T-cell (primary cell): ENCODE measurements at places on chromosomes 5 and 9.
A peak's percentile ranks its signal among the peaks of the same experiment; 100 is the strongest.

GRCh38 chr9:132415181-132415580, 5.2 kb downstream of the CFAP77 start:
- no peak for DNase-seq

- DNase-seq = peak; percentile 42
These were observed at the start of gene BASP1 for GRCh38 chr5:17217493-17218352. Gene BASP1 (plus strand): TSS chr5:17217631. CDS start chr5:17275217, 57,586 bp downstream.

DNA sequence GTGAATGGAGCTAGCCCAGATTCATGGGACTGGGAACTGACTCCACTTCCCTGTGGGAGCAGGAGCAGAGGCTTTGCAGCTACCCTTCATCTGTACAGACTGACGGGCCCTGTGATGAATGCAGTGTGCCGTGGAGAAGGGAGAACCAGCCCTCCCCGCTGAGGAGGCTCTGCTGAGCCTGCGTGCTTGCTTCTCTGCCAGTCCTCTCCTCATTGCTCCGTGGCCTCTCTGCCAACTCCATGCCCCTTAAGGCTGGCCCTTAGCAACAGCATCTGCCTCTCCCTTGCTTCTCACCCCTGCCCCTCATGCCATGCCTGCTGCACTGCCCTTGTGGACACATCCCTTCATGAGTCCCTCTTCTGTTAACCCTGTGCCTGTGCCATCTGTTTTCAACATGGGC, 53.6 kb downstream of the GADD45G start:
- DNase-seq = no peak

DNA sequence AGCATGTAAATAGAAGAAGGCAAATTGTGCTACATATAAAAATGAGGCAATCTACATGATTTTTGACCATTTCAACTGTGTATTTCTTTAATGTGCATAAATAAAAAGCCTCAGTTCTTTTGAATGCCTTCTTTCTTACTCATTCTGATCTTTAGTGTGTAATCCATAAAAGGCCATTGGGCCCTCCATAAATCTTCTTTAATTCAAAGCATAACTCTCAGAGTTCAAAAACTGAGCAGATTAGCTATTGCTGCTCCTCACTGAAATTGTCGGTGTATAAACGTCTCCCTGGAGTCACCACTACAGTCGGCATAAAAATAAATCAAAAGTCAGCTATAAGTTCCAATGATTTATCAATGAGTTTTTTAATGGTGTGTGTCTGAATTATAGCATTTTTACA, 45.3 kb upstream of the ADAMTSL1 start:
- DNase-seq = no peak

GRCh38 chr5:140587495-140587894, 22.9 kb downstream of the SLC35A4 start:
- DNase-seq = no peak

DNA sequence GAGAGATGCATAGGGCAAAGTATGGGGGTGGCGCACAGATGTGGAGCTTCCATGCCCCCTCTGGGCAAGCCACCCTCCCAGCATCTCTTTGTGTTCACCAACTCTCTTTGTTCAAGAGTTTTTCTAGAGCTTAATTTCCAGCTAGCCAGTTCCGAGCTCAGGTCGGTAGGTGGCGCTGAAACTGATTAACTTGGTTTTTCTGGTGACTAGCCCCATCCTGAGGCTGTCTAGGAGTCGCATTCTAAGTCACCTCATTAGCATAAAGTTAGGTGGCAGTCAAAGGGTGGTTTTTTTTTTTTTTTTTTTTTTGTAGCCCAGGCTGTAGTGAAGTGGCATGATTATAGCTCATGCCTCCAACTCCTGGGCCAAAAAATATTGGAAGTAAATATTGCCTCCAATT, 476.4 kb downstream of the KDM4C start:
- DNase-seq = no peak

GRCh38 chr5:98464737-98465330, 308.6 kb upstream of the RGMB start:
- no peak for DNase-seq

DNA sequence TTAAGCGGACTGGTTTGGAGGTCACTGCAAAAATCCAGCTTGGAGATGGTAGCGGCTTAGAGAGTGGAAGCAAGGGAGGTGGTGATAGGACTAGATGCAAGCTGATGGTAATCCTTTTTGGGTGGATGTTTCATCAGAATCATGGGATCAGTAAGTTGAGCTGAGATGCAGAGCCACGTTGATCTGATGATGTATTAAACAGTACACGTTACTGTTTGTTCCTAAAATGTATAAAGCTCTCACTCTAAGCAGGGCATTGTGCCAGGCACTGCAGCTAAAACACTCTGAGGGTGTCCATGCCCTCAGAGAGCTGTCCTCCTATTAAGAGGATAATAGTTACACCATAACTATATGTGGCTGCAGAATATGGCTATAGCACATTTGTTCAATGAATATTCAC, 93.1 kb downstream of the JAKMIP2 start:
- DNase-seq = no peak

- no peak for DNase-seq
These were observed 35.8 kb downstream of the PRKACG start for GRCh38 chr9:68978066-68978465.

DNA sequence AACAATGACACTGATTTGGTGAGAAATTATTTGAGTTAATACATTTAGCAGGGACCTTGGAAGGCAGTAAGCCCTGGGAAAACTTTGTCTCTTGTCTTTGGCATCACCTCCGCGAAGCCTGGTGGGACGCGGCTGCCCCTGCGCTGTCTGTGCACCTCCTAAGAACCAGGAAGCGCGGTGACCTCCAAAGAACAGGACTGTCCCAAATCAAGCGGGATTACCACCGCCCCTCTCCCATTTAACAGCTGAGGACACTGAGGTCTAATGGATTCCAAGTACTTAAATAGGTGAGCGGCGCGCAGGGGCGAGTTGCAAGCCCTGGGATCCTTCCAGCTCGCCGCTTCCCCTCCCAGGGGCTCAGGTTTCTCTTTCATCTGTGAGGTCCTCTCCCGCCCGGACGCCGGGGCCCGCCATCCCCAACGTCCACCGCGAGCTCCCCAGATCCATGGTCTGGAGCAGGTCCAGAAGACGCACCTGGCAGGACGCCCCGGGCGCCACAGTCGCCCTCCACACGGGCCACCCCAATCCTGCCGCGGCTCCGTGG, 432 bp downstream of the STARD4 start:
- no peak for DNase-seq

- no peak for DNase-seq
These were observed 96.4 kb upstream of the SPOCK1 start for GRCh38 chr5:137595396-137596079.

DNA sequence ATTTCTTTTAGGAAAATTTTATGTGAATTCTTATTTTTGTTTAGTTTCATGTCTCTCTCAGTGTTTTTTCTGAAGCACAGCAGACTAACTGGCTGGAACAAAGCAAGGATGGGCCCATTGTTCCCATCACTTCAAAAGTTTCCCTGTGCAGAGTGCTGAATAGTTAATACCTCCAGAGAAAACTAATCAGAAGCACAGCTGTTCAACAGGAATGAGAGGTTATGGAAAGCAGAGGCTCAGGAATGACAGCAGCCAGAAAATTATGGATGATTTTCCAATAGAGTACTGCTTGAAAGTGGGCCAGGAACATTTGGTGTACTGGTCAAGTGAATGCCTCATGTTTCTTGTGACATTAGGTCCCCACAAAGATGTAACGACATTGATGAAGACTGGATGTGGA, 173.0 kb upstream of the TARS1 start:
- no peak for DNase-seq

DNA sequence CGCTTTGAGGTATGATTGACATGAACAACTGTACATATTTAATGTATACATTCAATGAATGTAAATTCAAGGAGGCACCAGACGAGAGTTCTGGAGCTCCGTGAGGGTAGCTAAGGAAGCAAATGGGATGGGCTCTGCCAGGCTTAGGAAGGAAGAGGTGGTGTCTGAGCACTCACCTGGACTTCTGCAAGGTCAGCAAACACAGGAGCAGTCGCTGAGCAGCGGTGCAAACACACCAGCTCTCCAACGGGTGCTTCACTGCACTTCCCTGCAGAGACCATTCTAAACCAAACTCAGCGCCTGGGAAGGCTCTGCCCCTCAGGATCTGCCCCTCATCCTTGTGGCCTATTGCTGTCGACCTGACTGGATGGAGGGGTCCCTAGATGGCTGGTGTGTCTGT, 101.5 kb downstream of the COL23A1 start:
- no peak for DNase-seq

DNA sequence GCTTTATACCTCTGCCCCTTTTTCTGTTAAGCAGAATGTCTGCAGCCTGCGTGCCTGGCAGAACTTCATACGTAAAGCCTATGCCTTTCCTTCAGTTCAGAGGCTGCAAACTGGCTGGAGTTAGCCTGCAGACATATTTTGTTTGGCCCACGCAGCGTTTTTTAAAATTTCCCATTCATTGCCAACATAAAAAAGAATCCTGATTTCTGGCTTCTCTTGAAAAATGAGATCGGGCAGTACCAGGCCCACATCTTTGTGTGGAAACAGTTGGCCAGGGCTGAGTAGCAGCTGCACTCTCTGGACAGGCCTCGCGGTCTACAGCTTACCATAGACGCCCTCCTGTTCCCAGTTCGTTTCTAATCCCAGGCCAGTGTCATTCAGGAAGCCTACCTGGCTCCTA, 104.4 kb downstream of the SMARCA2 start:
- DNase-seq = no peak

DNA sequence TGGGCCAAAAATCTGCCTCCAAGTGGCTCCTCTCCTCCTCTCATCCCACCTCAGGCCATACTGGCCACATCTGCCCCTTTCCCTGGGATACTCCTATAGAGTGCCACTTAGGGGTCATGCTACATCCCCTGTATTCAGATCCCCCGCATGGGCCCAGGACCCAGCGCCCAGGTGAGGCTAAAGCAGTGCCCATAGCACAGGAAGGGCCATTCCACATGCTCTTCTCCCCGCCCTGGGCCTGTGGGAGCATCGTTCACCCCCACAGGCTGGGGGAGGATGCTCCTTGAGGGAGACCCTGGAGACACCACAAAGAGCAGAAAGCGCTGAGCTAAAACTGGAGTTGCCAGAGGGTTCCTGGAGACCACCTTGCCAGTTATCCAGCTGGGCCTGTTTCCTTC, 52.5 kb upstream of the SLC25A51 start:
- DNase-seq = no peak

GRCh38 chr5:58918021-58918729, 335.3 kb downstream of the RAB3C start:
- DNase-seq = no peak

DNA sequence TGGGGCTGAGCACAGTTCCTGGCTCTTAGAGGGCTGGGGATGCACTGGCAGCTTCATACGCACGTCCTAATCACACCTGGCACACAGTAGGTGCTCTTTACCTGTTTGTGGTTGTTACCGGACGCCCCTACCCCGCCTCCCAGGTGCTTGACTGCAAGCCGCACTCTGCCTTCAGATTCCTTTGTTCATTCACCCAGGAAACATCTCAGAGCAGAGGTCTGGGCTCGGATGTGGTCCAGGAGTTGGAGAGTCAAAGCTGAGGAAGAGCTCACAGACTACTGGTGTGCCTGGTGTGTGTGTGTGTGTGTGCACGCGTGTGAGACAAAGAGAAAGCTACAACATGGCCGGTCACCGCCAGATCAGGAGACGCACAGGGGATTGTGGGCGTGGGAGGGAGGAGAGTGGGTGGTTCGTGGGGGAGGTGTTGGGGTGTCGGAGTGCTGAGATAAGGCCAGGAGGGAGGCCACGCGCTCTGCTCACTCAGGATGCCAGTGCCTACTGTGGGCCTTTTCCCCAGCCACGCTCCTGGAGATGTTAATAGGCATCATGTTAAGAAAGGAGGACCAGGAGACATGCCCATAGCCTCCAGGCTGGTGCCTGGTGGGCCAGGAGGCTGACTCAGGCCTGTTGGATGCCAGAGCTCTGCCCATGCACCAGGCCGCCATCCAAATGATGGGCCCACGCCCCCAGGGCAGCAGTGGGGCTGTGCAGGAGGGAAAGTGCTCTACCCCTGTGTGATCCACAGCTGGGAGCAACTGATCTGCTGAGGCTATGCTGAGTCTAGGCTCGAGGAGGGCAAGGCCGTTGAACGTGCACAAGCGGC, 39.9 kb downstream of the CRB2 start:
- no peak for DNase-seq

GRCh38 chr5:135890867-135891266, 4.8 kb downstream of the IL9 start:
- no peak for DNase-seq

GRCh38 chr9:133031496-133031911, 707 bp downstream of the GTF3C5 start:
- no peak for DNase-seq

DNA sequence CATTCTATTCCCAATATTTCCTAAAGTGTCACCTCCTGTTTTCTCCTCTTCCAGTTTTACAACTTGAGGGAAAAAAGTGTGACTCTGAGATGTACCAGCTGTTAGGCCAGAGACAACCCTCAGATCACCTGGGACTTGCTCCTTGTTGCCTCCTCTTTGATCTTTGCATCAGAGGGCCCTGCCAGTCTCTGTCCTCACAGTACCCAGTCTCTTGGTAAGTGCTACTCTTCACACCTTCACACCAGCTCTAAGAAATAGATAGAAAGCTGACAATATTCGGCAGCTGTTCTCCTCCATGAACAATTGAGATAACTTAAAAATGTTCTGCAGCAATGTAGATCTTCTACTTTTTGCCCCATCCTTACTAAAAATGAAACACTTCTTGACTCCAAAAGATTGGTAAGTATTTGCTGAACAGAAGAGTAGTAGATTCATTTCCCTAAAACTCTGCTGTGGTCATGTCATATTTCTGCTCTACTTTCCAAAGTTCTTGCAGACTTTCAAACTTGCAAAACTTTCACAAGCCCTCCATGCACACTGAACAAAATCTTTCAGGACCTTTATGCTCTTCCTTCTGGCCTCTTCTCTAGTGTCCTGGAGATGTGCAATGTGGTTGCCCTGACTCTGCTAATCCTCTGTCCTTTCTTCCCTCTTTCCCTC, 188.6 kb downstream of the SNX18 start:
- no peak for DNase-seq

DNA sequence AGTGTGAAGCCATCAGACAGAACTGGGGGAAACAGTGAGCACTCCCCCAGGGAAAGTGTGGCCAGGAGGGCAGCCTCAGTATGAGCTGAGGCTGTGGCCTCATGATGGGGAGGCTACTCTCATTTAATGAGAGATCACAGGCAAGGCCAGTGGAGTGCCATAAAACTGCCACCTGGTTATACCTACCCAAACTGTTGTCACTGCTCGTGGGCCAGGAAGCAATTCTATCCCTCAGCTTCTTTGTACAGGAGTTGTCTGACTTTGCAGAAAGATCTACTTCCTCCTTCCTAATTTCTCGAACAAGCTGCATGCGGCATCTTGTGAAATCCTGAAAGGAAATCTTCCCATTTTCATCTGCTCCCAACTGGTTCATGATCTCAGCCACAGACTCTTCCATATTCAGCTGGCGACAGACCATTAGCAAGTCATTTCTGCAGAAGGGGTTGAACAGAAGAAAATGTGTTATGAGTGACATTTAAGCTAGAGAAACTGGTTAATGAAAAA, 50.0 kb downstream of the TSSK1B start:
- DNase-seq = no peak
